SK-N-SH (cell line): ENCODE measurements at places on chromosomes 6 and 20. TPM values are rescaled to one million over a fixed set of nuclear protein-coding genes. Genes with fewer than 3 reads are reported as not detected.

MAK gene
- polyA plus RNA-seq: 0.02 TPM in 1 of 2 replicates, not detected in the other

NT5E gene
- polyA plus RNA-seq: 443 and 528 TPM in 2 replicates

GRCh38 chr6:47083586-47084047 lies 41.5 kb upstream of the ADGRF1 start:
- peak; percentile 73 for DNase-seq

DNA sequence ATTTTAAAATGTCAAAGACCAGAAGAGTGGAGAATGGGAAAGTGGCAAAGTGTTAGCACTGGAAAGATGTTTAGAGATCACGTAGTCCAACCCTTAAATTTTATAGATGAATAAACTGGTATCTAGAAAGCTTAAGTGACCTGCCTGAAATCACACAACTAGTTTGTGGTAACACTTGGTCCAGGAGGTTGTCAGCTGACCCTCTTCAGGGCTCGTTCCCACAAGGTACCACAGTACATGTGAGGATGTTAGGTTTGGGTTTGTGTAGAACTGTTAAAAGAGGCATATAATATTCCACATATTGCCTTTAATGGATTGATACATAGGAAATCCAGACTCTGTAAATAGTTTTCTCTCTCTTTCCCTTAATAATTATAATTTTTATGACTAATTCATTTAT lies 39.1 kb downstream of the ENPP1 start:
- DNase-seq: no peak

- DNase-seq: no peak
Observed at GRCh38 chr6:74259981-74260380, 564.0 kb downstream of the CD109 start.

DNA sequence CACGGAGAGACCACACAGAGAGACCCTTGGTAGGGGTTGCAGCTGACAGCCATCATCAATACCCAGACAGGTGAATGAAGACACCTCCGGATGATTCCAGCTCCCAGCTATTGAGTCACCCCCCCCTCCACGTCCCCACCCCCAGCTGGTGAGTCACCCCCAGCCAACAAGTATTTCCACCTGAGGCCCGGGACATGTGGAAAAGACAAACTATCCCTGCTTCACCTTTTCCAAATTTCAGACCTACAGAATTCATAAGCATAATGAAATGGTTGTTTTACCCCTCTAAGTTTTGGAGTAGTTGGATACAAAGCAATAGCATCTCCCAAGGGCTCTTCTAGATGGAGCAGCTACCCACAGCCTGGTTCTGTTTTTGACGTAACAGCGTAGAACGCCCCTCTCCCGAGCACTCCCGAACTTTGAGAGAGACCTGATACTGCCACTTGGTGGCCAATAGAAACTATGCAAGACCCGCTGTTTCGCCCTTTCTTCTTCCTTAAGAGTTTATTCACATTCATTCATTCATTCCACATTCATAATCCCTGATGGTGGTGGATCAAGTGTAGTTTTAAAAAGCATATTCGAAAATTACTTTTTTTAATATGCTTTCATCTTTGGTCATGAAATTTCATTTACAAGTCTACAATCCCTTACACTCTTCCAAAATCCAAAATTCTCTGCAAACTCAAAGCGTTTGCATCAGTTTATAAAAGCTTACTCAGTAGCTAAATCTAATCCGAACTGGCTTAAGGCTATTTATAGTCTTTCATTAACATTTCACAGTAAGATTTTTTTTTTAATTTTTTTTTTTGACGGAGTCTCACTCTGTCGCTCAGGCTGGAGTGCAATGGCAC lies 15.1 kb upstream of the PPP1R16B start:
- DNase-seq: peak; percentile 51

DNA sequence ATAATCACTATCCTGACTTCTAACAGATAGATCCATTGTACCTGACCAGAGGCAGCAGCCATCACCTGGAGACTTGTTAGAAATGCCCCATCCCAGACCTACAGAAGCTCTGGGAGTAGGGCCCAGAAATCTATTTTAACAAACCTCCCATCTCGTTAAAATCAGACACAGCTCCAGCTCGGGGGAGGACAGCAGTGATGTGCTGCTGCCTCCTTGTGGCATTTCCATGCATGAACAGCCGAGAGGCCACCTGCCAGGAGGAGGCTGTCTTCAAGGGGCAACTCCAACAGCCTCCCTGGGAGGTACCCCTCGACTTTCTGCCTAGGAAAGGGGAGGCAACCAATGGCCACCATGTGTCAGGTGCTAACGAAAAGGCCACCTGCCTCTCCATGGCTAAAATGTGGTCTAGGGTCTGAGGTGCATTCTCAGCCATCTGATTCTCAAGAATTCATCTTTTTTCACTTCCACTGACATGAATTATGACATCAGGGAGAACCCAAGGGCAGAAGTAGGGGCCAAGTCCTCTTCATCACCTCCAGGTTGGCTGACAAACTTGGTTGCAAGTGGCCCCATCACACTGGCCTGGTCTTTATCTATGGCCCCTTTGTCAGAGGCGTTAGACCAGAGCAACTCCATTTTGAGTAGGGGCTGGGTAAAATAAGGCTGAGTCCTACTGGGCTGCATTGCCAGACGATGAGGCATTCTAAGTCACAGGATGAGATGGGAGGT lies 12.2 kb upstream of the KCNK15 start:
- DNase-seq: peak; percentile 71

DNA sequence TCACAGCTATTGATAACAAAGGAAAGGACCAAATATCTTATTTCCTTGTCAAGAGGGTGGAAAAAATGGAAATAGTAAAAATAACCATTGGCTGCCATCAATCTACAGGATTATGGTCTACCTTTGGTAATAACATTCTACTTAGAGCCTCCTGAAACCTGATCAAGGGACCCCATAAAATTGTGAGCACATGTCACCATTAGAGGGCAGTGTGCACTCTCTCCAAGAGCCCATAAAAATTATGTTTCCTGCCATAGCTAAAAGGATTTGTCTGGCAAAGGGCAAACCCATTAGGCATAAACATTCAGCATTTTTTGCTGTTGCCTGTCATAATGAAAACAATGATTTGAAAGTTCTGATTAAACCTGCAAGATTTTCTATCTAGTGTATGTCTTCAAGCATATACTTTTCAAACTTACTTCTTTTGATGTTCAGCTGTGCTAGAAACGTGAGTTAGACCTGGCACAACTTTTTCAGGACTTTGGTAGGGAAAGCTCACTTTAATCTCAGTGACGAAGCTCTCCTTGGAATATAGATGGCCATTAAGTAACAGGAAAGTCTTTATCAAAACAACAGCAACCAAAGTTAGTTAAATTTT lies 120.7 kb upstream of the ZFP64 start:
- peak; percentile 70 for DNase-seq

DNA sequence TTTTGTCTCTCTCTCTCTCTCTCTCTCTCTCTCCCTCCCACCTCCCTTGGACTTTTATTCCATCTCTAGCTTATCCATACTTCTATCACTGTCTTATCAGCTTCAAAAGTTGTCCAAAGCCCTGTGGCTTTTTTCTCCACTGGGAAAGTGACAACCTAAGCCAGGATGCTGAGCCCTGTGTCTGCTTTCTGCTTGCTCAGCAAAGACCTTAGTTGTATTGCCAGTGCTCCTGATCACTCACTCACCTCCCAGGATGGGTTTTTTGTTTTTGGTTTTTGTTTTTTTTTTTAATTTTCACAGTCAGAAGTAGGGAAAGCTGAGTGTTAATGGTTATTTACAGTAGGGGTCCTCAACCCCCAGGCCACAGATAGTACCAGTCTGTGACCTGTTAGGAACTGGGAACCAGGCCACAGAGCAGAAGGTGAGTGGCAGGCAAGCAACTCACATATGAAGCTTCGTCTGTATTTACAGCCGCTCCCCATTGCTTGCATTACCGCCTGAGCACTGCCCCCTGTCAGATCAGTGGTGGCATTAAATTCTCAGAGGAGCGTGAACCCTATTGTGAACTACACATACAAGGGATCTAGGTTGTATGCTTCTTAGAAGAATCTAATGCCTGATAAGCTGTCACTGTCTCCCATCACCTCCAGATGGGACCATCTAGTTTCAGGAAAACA lies 125.0 kb upstream of the ID4 start:
- no peak for DNase-seq

- DNase-seq: no peak
Observed at GRCh38 chr20:11852189-11852588, 65.5 kb upstream of the BTBD3 start.

GRCh38 chr20:37194621-37195417 lies 15.5 kb upstream of the MROH8 start:
- DNase-seq: no peak

- DNase-seq: no peak
Observed at GRCh38 chr20:46779831-46780230, 70.4 kb downstream of the SLC2A10 start.

DNA sequence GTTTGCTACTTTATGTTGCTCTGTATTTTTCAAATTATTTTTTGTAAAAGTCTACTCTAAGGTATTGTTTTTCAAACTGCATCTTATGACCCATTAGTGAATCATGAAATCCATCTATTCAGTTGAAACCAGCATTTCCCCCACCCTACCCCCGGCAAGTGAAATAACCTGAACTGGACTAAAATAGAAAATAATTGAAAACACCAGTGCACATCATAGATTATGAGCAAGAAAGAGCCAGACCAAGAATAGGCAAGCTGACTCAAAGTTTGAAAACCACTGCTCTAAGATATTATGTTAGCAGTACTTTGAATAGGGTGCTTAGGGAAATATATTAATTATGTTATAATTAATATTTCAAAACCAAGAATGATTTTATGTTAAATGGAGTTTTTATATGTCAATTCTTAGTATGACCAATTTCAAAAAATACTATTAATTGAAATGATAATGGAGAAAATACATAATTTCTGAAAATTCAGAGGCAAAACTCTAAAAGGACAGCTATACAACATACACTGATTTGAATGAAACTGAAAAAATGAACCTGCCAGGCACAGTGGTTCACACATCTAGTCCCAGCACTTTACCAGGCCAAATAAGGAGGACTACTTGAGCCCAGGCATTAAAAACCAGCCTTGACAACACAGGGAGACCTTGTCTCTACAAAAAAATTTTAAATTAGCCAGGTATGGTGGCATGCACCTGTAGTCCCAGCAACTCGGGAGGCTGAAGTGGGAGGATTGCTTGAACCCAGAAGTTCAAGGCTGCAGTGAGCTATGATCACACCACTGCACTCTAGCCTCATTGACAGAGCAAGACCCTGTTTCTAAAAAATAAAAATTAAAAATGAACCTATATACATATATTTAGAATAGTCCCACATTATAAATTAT lies 112.0 kb downstream of the CDK19 start:
- DNase-seq: no peak

DNA sequence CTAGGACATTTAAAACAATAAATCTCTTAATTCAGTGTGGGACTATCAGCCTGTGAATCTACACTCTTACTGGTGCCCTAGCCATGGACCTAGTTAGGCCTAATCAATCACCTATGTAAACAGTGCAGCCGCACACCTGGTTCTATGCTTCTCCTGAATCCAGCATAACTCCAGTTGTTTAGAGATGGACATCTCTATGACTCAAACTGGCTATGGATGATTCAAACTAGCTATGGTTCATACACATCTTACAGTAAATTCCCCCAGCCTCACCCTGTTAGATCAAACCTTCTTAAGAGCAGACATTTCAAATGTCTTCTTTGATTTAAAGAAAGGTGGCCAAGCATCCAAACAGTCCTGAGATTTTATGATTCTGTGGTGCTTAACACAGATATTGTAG lies 34.7 kb downstream of the SLC35B3 start:
- no peak for DNase-seq

- DNase-seq: no peak
Observed at GRCh38 chr20:46240065-46240464, 68.2 kb downstream of the CDH22 start.

DNA sequence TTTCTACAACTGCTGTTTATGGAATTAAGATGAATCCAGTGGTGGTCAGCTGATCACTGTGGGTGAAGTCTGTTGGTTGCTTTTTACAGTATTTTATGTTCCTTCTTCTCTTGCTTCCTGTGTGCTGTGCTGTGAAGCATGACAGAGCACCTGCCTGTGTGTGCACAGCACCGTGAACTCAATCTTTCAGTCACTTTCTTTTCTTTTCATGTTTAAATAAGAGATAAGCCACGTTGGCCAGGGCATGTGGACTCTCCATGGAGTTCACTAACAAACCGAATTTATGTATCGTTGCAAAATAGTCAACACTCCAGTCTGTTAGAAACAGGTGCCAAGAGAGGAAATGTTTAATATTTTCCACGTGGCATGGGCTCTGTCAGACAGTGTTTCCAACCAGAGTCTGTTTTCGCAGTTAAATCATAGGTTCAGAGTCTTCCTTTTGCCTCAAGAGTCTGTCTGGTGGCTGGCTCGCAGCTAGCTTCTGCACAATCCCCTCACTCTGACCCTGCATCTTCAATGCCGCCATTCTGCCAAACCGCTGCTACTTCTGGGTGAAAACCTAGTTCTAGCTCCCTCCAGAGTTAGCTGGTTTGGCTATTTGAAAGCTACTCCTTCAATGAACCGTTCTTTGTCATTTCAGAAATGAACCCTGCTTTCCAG lies 73.2 kb downstream of the QRSL1 start:
- DNase-seq: no peak

- no peak for DNase-seq
Observed at GRCh38 chr6:110201151-110201884, 21.1 kb downstream of the CDC40 start.
